ENCODE measurements at places on chromosomes 6 and 20. TPM values are rescaled to one million over a fixed set of nuclear protein-coding genes. Genes with fewer than 3 reads are reported as not detected.

HDAC2 gene
- total RNA-seq: 41.2 TPM

GRCh38 chr6:6315660-6316059 lies 4.8 kb downstream of the F13A1 start:
- DNase-seq: no peak

GRCh38 chr6:112331306-112331705 lies 15.8 kb upstream of the RFPL4B start:
- DNase-seq: no peak

DNA sequence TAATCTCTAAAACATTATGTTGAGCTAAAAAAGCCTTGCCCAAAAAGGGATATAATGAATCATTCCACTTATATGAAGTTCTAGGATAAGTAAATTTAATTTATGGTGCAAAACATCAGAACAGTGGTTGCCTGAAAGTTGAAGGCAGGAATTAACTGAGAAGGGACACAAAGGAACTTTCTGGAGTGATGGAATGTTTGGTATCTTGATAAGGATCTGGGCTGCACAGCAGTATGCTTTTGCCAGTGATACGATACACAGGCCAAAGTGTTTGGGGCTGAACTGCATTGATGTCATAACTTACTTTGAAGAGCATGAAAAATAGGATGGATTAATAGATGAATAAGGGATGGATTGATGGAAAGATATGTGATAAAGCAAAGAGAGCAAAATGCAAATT lies 146.1 kb upstream of the LRFN2 start:
- DNase-seq: no peak

DNA sequence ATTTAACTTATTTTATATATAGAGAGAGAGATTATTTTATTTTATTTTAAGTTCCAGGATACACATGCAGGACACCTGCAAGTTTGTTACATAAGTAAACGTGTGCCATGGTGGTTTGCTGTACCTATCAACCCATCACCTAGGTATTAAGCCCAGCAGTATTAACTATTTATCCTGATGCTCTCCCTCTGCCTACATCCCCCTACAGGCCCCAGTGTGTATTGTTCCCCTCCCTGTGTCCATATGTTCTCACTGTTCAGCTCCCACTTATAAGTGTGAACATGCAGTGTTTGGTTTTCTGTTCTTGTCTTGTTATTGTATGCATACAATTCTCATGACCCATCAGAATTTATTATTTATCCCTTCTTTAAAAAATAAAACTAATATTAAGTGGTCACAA lies 34.6 kb downstream of the FKBP1C start:
- DNase-seq: no peak

DNA sequence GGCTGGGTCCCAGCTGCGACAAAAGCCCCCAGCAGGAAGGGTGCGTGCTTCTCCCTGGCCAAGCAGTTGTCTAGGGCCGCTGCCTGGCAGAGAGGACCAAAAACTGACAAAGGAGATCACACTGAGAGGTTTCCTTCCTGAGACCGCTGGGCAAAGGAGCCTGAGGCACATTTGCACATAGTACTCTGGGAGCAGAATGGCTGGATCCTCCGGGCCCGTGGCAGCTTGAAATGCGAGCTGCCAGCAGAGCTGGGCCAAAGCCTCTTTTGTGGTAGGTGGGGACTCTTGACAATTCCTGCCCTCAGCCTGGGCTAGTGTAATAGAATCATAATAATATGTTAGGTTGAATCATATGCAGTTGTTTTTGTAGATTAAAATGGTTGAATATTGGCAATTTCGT lies 33.1 kb upstream of the RNF8 start:
- DNase-seq: no peak

DNA sequence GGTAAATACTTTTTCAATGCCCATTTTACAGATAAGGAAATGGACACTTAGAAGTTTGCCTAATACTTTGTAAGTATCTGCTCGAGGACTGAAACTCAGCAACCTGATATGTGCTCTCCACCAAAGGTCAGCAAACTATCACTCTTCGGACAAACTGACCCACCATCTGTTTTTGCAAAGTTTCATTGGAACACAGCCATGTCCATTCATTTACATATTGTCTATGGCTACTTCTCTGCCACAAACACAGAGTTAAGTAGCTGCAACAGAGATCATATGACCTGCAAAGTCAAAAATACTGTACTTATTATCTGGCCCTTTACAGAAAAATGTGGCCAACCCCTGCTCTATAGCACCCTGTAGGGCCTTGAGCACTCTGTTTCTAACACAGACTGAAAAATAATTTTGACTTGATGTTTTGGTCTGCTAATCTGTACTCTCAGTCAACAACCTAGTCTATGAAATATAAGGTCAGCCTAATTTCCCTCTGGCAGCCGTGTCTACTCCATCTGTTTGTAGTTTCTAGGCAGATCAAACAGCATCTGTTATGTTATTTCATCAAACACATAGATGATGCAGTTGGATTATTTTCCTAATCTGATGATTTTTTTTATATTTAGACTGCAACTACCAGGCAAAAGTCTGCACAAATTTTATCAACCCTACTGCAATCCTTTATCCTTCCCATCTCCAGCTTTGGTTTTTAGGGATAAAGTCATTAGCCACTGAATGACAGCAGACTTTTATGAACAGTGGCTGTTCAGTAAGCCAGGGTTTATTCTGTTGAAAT lies 41.4 kb upstream of the BEND6 start:
- DNase-seq: no peak

- no peak for DNase-seq
These were observed 36.4 kb upstream of the RNF144B start for GRCh38 chr6:18350712-18351111.

All from suprapubic skin (tissue), 4 donors.